Stimulated activated CD8-positive, alpha-beta memory T cell treated with anti-CD3 and anti-CD28 coated beads, Interleukin-4, amount 100 ng/mL, for 24 hours (primary cell): ENCODE measurements at places on chromosomes 2 and 18.

DNA sequence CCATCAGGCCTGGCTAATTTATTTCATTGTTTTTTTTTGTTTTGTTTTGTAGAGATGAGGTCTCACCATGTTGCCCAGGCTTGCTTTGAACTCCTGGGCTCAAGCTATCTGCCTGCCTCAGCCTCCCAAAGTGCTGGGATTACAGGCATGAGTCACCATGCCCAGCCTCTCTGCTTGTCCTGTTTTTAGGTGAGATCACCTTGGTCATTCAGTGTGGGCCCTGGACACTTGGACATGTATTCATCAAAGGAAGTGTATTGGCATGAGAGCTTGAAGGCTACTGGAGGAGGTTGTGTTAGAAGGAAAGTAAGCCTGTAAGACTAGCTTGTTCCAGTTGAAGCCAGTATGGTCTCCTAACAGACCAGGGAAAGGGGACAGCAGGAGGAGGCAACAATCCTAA, 229.2 kb upstream of the RGPD4 start:
- DNase-seq, result no peak

- no peak for DNase-seq
Observed at GRCh38 chr2:122939796-122940195, 1085.3 kb upstream of the CNTNAP5 start.

- no peak for DNase-seq
Observed at GRCh38 chr2:197216361-197216979, 94.1 kb downstream of the ANKRD44 start.

DNA sequence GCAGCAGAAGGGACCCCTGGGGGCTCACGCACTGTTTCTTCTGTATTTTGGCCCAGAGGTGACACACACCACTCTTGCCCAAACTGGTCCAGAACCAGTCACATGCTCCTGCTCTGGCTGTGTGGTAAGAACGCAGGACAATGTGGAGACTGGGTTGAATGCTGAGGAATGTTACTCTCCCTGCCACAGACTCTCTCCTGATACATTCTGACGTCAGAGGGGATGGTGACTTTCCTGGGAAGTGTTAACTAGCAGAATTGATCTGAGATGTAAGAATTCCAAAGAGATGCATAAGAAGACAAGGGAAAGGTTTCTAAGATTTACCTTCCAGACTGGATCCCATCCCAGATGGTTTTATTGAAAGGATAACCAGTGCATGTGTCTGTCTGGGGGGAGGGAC, 100.8 kb downstream of the ASB1 start:
- no peak for DNase-seq

DNA sequence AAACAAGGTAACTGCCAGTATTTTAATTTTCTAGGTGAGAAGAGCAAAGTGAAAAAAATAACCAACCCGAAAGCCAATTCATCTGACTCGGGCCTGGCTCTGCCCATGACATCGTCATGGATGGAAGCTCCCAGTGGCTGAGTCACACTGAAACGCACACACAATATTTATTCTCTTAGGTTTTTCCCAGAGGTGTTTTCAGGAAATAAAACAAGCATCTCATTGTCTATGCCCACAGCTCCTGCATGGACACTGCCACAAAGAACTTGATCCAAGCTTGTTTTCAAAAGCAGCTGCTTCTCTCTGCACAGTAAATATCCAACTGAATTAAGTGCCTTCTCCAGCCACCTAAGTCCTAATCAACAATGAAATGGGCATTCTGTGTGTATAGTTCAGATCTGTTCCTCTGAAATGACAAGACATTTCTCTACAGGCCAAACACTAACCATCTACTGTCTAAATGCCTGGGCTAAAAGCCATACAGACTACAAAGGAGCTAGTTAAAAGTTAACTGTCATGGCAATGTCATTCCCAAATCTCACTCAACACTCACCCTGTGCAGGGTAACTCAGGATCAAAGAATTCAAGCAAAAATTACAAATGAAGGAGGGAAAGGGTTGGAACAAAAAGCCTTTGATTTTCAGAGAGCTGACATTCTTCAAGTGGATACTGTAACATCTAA, 62.9 kb downstream of the RPL31 start:
- DNase-seq, result no peak

DNA sequence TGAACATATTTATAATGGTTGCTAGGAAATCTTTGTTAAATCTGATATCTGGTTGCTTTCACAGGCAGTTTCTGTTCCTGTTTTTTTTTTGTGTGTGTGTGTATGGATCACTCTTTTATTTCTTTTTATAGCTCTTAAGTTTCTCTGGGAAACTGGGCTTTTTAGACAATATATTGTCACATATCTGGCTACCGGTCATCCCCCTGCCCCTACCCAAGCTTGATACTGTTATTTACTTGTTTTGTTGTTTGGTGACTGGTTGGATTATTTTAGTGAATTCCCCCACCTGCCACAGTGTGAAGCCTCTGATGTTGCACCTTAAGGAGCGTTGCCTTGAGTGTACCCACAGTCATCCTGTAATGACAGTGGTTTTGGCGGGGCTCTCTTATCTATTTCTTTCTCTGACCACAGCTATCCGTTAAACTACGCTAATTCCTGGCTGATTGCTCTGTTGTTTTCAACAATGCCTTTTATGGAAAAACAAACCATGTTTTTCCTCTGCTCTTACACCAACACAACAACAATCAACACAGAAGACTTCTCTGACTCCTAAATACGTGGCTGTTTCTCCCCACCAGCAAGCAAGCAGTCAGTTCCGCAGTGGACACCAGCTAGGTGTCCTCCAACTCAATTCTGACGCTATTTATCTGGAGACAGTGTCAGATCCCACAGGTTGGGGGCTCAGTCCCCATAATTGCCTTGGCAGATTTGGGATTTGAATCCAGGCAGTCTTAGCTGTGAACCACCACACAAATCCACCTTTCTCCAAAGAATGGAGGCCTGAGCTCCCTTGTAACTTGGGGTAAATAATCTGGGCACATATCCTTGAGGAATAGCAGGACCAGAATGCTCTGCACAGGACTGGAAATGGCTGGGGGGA, 10.9 kb downstream of the GNLY start:
- peak; percentile 18 for DNase-seq

DNA sequence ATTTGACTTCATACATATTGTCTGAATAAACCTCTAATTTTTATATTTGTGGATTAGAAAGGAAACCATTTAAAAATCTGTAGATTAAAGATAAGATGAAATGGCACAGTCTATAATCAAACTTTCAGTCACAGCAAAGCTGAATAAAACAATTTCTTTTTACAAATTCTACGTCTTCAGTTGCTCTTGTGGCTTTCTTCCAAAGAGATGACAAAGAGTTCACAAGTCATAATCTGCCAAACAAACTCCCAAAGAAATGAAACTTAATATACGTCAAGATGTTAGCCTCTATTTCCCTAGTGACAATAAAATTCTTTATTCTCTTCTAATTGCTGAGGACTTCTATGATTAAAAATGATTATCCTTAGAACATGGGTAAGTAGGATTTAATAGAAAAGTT, 66.3 kb downstream of the FIGN start:
- no peak for DNase-seq

DNA sequence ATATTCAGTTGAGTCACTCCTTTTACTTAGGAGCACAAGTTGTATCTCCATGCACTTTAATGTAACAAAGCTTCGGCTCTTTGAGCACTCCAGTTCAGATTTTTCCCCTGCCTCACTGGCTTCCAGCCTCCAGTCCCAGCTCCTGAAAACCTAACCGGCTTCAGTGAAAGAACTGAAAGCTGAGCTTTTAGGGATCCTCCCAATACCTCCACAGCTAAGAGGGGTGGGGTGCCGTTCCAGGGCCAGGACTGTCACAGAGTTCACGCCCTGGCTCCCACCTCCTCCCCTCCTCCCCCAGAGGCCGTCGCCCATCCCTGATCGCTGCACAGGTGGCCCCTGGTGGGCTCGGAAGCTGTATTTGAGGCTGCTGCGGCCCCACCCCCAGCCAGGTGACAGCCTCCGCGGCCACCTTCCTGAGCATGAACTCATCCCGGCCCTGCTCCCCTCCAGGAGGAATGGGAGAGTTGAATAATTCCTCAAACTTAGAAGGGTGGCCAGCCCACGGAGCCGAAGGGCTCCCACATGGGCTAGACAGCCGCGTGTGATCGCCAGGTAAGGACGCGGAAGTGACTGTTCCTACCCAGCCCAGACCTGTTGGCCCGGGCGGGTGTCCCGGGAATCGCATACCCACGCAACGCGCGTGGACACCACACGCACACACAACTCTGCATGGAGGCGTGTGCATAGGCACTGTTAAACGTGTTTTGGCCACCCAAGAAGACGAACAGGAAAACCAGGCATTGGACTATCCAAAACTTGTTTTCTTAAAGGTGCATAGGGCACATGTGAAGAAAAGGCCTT, 1.8 kb downstream of the MYO5B start:
- no peak for DNase-seq

DNA sequence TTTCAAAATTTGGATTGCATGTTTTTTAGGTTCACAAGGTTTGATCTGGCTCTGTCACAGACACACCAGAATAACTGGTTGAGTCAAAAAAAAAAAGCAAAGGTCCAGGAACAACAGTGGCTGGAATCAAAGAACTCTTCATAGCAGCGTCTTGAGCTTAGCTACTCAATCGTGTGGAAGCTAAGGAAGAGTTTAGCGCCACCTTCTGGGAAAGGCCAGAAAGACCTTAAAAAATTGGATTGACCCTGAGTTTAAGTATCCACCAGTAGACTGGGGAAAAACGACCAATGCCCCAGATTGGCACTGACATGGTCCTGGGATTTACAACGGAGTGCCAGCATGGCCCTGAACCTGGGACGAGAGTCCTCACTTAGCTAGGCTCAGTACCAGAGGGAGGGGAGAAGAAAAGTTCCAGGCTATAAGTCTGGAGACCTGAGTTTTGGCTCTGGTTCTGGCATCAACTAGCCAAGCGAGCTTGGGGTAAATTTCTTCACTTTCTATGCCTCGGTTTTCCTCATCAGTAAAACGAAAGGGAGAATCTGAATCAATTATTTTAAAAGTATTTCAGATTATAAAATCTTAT, 71.1 kb upstream of the TFCP2L1 start:
- no peak for DNase-seq

DNA sequence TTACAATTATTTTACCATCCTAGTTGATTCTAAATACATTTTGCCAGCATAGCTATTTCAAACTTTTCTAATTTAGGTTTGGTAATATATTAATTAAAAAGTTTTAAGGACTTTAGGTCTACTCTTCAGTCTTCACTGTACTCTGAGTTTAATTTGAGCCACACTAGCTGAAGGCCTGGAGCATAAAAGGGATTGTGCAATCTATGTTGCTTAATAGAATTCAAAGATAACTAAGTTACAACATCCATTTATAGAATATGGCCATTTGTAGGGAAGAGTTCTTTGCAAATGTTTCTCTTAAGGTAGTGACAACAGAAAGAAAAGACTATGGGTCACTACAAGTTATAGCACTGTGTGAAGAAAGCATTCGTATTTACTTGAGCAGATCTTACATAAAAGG, 702.2 kb upstream of the NRXN1 start:
- no peak for DNase-seq

- DNase-seq, result no peak
Observed at GRCh38 chr2:17615728-17616351, 75.3 kb downstream of the VSNL1 start.

- DNase-seq, result no peak
Observed at GRCh38 chr2:143581134-143581533, 451.9 kb downstream of the ARHGAP15 start.

DNA sequence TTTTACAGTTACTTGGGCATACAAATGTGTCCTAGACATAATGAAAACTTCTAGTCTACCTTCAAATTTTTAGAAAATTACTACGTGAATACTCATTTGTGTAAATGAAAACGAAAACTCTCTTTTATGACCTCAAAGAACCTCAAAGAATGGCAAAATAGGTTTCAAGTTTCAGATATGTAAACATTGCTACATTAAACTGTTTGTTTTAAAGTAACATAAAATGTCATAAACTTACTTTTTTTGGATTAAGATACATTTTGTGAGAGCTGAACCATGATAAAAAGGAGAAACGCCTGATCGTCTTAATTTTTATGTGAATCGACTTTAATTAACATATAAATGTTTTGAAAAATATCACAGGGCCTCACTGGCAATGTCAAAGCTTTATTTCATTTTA, 91.4 kb downstream of the PPP1R1C start:
- DNase-seq, result no peak

DNA sequence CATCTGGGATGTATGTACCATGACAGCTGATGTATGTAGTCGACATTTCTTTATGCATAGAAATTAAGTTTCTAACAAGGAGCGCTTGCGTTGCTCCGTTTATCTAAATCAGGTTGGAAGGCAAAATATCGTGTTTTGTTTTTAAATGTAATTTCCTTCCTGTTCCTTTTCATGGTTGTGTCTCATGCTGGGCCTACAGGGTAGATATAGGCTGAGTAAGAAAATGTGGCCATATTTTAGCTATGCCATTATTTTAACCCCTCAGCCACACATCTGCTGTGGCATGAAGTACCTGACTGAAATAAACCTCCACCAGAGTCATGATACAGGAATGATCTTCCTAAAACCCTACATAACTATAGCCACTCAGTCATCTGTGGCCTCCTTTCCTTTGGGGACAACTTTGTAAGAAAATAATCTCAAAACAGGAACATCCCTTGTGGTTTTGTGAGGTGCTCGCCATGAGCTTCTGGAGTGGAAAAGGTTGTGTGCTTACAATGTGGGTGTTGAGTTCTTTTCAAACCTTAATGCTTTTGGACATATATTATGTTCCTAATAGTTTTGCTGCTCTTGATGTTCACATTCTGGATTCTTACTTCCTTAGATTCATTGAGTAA, 214.3 kb downstream of the FAM210A start:
- DNase-seq, result no peak

DNA sequence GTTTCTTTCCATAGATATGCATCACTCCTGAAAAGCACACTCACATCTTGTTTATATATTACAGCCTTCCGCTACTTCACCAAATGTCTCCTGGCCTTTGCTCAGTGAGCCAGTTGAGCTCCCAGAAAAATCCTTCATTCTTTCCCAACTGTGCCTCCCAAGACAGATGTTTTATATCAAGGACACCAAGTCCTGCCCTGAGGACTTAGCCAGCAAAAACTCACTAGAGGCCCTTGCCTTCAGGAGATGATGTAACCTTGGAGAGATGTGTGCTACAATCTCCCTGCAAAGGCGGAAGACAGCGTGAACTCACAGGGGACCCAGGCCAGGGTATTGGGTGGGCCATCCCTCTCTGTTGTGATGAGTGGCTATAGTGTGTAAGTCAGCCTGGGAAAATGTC, 86.1 kb upstream of the CTAGE1 start:
- no peak for DNase-seq

- no peak for DNase-seq
Observed at GRCh38 chr18:58727776-58728500, 56.7 kb downstream of the MALT1 start.

DNA sequence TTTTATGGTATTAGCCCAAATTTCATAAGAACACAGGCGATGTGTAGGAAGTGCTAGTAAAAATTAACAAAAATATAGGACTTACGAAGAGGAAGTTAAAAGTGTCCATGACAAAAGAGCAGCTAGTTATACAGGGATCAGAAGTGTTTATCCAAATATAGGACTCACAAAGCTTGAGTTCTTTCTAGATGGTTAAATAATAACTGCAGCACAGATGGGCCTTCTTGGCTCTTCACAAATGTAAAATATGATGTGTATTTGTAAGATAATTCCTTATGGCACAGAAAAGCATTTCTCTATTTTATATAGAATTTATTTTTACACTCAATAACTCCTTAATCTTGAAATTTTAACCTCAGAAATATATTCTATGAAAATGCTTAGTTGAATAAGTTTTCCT, 100.9 kb upstream of the SPHKAP start:
- DNase-seq, result no peak
